COLO829 (cell line): ENCODE measurements at places on chromosomes 6 and 20.

DNA sequence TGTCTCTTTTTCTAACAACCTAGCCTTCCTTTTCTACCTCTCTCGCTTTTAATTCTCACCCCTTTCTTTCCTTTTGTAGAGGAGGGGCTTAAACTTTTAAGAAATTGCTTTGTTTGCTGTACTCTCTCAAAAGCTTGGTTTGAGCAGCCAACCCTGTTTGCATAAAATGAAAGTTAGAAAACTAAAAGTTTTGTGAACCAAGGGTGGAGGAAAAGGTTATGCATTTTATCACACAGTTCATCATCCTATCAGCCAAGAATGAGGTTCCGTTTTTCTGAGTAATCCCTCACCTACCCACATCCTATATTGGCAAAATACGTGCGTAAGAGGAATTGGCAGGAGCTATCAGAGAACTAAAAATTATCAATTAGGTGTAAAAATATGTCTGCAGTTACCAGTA, 42.8 kb upstream of the LOC128125822 start:
- no peak for DNase-seq

DNA sequence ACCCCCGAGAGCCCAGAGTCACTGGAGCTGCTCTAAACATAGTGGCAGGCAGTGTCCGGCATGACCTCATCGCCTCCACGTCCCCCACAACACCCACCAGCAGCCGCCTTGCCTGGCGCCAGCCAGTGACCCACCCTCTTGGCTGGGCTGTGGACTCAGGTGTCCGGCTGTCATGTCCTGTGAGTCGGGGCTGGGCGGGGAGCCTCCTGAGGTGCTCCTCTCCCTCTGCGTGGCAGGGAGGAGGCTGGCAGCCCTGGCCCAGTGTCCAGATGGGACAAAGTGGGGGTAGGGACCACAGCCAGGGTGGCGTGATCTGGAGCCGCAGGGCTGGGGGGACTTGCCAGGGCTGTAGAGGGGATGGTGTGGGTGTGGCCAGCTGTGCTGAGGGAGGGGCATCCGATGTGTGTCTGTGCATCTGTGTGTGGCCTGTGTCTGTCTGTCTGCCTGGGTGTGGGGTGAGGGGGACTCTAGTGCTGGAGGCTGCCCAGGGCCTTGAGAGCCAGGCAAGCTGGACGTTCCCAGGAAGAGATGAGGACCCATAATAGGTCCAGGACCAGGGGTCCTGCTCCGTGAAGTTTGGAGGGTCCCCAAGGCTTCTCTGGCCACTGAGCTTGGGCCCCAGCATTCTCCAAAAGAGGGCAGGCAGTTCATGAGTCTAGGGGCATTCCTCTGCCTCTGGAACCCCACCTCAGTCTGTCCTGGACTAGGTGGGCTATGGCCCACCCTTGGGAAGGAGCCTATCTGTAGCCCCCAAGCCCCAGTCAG, 2.3 kb upstream of the SOX18 start:
- no peak for DNase-seq

- no peak for DNase-seq
These were observed 256.6 kb upstream of the SGK1 start for GRCh38 chr6:134574491-134574890.

DNA sequence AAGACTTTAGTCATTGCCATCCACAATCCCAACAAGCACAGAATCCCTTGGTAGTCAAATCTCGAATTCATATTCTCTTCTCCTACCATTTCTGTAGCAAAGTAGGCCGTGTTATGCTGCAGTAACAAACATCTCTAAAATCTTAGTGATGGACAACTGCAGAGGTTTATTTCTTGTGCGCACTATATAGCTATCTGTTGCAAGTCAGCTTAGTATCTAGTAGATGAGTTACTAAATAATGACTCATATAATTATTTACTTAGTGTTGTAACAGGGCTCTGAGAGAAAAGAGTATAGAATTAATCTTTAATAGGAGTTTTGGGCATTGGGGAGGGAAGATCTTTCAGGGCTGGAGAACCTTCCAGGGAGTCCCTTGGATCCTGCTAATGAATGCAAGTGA, 73.3 kb downstream of the CAP2 start:
- DNase-seq: no peak

GRCh38 chr20:4131911-4132310, 116.6 kb upstream of the RNF24 start:
- DNase-seq: no peak

- DNase-seq: no peak
These were observed 15.6 kb downstream of the DDRGK1 start for GRCh38 chr20:3188823-3189413.
